ENCODE measurements at places on chromosomes 16 and 17.

DNA sequence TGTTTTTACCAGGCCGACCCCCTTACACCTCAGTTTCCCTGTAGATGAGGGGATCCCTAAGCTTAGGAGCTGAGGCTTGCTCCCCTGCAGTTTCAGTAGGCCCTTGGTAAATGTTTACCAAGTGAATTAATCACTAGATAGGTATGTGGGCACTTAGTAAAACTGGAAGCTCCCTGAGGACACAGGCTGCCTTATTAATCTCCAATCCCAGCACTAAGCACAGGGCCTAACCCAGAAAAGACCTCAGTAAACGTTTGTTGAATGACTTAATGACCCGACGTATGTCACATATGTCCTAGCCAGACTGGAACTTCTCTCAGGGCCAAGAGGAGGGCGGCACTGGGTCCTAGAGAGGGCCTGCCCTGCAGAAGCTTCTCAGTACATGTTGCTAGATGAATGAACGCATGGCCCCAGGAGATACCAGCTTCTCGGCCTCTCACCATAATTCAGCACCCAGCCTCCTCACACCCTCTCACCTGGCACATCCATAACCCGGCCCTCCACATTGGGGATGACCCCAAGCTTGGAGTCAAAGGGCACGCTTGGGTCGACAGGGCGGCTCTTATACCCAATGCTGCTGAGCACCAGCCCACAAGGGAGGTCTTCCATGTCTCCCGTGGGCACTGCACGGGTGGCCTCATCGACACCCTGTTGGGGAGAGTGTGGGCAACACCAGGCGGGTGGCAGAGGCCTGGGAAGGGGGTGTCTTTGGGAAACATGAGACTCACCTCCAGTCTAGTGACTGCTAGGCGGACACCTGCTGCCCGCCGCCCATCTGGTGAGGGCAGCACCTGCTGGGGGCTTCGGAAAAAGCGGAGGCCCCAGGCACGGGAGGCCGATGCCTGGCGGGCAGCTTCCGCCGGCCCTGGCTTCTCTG lies 4.0 kb upstream of the GRIN2C start:
- no peak for DNase-seq

DNA sequence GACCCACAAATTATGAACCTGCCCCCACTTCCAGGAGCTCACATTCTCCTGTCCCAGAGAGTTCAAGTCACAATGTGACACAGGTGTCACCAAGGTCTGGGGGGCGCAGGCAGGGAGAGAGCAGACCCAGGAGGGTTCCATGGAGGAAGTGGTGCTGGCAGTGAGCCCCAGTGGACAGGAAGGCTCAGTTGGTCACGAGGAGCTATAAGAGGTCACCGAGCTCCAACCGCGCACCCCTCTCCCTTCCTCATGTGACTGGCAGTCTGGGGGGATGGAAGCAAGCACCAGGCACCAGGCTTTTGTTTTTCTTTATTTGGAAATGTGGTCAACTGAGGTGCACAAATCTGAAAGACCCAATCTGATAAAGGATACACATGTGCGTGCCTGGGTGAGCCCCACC lies 2.5 kb downstream of the ITGAD start:
- DNase-seq, result no peak

DNA sequence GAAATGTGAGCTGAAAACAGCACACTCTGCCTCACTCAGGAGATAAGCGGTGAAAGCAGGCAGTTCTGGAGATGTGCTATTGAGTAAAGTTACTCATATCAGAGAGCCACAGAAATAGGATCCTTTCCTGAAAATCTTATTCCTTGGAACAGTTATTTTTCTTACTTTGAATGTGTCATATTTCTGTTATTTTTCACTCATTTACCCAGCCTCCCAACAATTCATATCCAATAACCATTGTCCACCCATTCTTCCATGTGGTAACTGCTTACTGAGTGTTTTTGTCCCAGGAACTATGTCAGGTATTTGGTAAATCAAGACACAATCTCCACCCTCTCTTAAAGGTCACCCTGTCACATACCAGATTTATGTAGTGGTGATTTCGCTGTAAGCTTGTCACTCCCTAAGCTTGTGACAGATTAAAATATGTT lies 144.9 kb downstream of the PARN start:
- no peak for DNase-seq

- no peak for DNase-seq
Measured at GRCh38 chr17:81648707-81649085, 7.6 kb downstream of the PDE6G start.

- DNase-seq, result no peak
Measured at GRCh38 chr16:19071811-19072777, 4.7 kb downstream of the COQ7 start.

DNA sequence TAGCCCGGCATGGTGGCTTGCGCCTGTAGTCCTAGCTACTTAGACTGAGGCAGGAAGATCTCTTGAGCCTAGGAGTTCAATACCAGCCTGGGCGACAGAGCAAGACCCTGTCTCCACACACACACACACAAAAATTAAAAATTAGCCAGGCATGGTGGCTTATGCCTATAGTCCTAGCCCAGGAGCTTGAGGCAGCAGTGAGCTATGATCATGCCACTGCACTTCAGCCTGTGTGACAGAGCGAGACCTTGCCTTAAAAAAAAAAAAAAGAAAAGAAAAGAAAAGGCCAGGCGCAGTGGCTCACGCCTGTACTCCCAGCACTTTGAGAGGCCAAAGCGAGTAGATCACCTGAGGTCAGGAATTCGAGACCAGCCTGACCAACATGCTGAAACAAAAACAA lies 23.9 kb downstream of the C17orf75 start:
- no peak for DNase-seq

- DNase-seq, result no peak
Measured at GRCh38 chr17:61457226-61457983, 5.2 kb downstream of the TBX4 start.

DNA sequence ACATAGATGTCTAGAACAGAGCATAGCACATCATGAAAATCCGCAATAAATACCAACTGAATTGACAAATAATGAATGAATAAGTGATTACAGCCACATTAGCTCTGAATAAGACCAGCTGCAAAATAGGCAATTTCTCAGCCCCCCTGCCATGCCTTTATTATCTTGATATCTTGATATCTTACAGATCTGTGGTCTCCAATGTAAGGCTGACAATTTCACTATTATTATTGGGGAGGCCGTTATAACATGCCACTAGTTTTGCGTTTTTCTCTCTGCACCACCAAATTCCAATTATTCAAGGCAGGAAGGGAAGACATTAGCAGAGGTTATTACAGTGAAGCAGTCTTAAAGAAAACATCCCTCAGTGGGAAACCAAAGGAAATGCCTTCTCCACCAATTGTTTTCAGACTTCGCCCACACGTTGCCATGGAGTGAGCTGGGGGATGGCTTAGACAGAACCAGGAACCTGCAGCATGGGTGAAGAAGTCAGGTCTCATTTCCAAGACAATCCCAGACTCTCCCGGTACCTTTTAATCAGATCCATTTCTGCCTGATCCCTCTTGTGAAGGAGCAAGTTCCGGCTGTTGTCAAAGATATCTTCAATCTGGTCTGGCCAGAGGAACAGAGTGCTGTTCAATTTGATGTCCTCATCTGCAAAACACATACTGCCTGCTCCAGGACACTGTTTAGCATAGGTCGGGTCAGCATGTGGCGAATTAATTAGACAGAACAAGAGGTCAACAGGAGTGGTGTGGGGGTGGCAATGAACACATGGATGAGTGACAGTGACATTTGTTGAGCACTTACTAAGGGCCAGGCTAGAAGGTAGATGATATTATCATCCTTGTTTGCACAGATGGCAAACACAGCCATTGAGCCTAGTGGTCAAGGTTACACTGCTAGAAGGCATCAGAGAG lies 46.4 kb downstream of the DNAH3 start:
- DNase-seq, result no peak

DNA sequence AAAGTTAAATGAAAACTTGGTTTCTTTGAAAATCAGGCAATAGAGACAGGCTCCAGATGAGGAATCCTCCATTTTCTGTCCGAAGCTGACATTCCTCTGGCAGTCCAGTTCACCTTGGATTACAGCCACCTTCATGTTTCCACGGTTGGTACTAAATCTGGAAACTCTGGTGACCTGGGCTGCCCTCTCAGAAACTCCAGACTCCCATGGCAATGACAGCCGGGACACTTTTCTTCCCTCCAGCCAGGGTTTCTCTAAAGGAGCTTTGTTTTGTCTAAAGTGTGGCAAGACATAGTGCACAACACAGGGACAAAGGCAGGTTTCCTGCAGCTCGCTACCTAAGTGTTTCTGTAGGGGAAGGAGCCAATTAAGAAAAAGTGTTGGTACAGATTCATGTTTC lies 36.0 kb downstream of the CLUAP1 start:
- DNase-seq, result peak; percentile 79

DNA sequence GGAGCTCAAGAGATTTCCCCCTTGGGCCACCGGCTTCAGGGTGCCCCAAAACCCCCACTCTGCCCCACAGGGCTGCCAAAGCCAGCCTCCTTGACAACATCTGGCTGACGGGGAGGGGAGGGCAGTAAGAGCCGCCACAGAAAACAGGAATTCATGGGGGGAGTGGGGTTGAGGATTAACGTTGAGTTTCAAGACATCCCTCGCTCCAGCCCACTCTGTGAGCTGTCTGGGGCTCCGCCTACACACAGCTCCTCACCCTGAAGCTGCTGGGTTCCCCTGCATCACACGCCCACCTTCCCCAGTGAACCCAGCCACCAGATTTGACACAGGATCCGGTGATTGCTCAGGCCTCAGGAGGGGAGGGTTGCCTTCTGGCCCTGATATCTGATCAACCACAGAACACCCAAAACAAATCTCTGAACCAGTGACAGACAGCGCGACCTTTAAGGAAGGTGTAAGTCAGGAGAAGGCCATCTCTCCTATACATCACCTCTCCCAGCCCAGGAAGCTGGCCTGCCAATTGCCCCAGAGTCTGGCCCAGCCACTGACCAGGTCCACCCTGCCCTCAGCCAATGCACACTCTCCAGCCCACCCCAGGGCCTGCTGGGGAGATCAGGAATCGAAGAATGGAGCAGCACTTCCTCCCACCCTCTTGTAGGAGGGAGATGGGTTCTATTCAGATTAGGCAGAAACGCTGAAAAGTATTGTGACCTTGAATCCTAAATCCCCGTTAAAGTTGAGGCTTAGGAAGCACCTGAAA lies 132.1 kb downstream of the CLEC16A start:
- DNase-seq, result no peak

DNA sequence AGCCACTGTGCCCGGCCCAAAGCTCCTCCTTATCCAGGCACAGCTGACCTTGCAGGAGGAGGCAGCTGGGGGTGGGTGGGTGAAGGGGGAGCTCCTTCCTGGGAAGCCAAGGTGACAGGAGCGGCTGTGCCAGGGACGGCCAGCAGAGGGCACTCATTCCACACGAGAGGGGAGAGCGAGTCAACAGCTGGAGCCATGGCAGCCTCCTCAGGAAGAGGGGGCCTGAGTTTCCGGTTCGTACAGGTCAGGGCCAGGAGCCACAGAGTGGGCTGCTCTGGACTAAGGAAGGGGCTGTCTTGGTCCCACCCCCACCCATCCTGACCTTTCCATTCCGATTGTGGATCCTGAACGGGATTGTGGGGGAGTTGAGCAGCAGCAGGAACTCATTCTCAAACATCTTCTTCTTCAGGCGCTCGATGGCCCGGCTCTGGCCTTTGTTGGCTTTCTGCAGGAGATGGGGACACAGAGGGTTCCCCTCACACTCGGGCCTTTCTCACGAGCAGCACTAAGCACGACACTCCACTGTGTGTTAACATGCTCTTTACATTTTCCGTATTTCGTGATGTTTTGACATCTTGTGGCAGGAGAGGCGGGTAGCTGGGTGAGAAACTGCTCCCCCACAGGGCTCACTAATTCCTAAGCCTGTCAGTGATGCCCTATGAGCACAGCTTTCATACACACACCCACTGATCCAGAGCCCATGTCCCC lies 61.6 kb downstream of the TIMM22 start:
- DNase-seq, result no peak

DNA sequence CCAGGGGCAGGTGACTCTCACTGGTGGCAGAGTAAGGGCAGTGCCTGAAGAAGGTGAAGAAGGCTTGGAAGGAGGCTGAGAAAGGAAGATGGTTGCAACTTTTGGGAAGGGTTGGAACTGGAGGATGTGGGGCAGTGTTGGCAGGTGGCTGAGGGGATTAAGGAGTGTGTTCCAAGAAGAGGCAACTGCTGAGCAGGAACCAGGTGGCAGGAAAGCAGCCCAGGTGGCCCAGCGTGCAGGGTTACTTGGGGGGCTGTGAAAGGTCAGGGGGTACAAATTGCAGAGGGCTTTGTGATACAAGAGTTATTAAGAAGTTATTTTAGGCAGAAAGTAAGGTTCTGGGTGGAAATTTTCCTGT lies 28.6 kb downstream of the WSCD1 start:
- no peak for DNase-seq

DNA sequence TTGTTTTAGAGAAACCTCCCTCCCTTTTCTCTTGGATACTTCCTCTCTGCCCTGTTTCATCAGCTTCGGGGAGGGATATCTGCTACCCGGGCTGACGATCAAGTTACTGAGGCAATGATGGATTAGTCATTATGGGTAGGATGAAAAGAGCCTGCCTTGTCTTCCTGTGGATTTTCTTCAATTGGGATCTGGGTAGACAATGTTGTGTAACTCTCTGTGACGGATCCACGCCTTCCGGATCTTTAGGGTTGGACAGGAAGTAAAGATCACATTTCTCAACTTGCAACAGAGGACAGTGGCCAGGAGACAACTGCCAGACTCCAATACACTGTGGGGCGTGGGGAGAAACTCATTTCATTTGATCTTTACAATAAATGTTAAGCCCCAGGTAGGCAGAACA lies 11.3 kb upstream of the CHST6 start:
- DNase-seq, result peak; percentile 82
